ENCODE measurements at places on chromosomes 4 and X.
A peak's percentile ranks its signal among the peaks of the same experiment; 100 is the strongest.

DNA sequence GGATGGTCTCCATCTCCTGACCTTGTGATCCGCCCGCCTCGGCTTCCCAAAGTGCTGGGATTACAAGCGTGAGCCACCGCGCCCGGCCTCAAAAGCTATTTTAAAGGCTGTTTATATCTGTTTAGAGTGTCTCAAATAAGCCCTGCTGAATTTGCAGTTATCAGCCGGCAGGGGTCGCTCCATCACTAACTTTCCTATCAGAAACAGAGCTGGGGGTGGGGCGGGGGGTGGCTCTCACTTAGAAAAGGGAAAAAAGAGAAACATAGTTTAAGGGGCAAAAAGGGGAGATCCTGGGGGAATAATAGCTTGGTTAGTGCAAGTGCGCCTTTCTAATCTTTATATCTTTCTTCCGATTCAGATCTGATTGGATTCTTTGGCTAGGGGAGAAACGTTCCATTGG, 450.7 kb downstream of the UBE2NL start:
- no peaks in the 10 kb centered on the region for H3K4me1 ChIP-seq
- no peak overlapping the region for H3K27ac ChIP-seq
- H3K4me3 ChIP-seq: no peak overlapping the region
- H3K27me3 ChIP-seq: no peaks in the 10 kb centered on the region
- H3K36me3 ChIP-seq: no peaks in the 10 kb centered on the region

DNA sequence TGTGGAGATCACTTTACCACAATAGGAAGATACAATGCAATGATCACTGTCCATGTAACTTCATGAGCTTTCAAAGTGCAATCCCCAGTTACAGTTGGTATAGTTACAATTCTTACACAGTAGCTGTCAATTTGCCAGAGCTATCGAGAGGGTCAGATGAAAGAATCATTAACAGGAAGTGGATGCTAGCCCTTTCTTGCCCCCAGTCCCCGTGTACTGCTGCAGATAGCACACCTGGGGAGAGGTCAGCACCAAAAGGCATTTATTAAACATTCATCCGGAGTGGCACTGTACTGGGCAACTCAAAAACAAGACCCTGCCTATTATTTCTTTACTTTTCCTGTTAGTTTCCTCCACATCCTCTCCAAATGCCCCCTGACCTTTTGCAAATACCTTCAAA, 47.7 kb downstream of the SOD3 start:
- no peaks in the 10 kb centered on the region for H3K27me3 ChIP-seq
- H3K36me3 ChIP-seq: no peaks in the 10 kb centered on the region
- H3K4me1 ChIP-seq: no peaks in the 10 kb centered on the region
- no peak overlapping the region for H3K4me3 ChIP-seq

- H3K27me3 ChIP-seq: no peaks in the 10 kb centered on the region
- H3K36me3 ChIP-seq: peaks cover 4% of the 10 kb centered on the region
- no peak overlapping the region for H3K4me3 ChIP-seq
- DNase-seq: no peak
These were observed 131.3 kb downstream of the ARHGAP10 start for GRCh38 chr4:147863111-147863747.

DNA sequence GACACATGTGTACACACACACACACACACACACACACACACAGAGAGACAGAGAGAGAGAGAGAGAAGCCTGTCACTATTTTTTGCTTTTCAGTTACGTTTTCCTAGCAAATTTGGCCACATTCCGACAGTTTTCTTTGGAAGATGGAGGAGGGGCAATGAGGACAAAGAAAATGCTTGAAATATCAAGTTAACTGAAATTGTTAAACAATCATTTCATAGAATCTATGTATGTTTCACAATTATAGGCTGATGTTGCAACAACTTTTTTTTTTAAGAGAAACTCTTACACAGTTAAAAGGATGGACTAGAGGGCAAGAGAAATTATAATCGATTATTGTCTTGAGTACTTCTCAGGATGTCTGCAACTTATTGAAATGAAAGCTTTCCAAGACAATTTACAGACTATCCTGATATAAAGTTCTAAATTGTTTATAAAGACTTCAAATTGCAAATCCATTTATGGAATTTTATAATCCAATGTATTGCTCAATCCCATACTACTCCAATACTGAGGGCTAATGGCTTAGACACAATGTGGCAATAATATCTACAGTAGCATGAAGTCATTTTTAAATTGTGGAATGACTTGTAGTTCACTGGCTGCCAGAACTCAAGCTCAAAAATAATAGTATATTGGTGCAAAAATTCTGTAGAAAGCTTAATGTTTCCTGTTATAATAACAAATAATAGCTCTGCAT, 647.0 kb upstream of the PCDH7 start:
- H3K4me3 ChIP-seq: no peak overlapping the region
- H3K4me1 ChIP-seq: no peaks in the 10 kb centered on the region
- H3K27ac ChIP-seq: no peak overlapping the region

GRCh38 chr4:155703486-155704247, 37.0 kb downstream of the GUCY1A1 start:
- H3K4me3 ChIP-seq: no peak overlapping the region
- no peaks in the 10 kb centered on the region for H3K27me3 ChIP-seq
- H3K4me1 ChIP-seq: no peaks in the 10 kb centered on the region
- H3K27ac ChIP-seq: no peak overlapping the region
- no peaks in the 10 kb centered on the region for H3K36me3 ChIP-seq
- DNase-seq: no peak

- H3K27me3 ChIP-seq: no peaks in the 10 kb centered on the region
- no peak overlapping the region for H3K27ac ChIP-seq
- H3K36me3 ChIP-seq: peaks cover 7% of the 10 kb centered on the region
These were observed 234.7 kb downstream of the OR13H1 start for GRCh38 chrX:131778269-131779218.

- H3K4me3 ChIP-seq: no peak overlapping the region
- H3K27me3 ChIP-seq: no peaks in the 10 kb centered on the region
- no peaks in the 10 kb centered on the region for H3K36me3 ChIP-seq
- no peaks in the 10 kb centered on the region for H3K4me1 ChIP-seq
These were observed 155.3 kb downstream of the SNCA start for GRCh38 chr4:89681671-89682070.

- H3K27me3 ChIP-seq: no peaks in the 10 kb centered on the region
- H3K27ac ChIP-seq: no peak overlapping the region
- H3K36me3 ChIP-seq: no peaks in the 10 kb centered on the region
- no peaks in the 10 kb centered on the region for H3K4me1 ChIP-seq
- no peak for DNase-seq
These were observed 35.0 kb upstream of the APLN start for GRCh38 chrX:129689796-129690195.

- H3K4me1 ChIP-seq: no peaks in the 10 kb centered on the region
- no peak overlapping the region for H3K27ac ChIP-seq
- H3K36me3 ChIP-seq: no peaks in the 10 kb centered on the region
- no peak for DNase-seq
- H3K27me3 ChIP-seq: no peaks in the 10 kb centered on the region
These were observed 64.5 kb downstream of the IQCM start for GRCh38 chr4:149751174-149751573.

GRCh38 chr4:76952071-76952470, 2.5 kb downstream of the SEPTIN11 start:
- peaks cover 24% of the 10 kb centered on the region for H3K4me1 ChIP-seq
- no peak for DNase-seq
- peaks cover 3% of the 10 kb centered on the region for H3K27me3 ChIP-seq
- no peak overlapping the region for H3K4me3 ChIP-seq

DNA sequence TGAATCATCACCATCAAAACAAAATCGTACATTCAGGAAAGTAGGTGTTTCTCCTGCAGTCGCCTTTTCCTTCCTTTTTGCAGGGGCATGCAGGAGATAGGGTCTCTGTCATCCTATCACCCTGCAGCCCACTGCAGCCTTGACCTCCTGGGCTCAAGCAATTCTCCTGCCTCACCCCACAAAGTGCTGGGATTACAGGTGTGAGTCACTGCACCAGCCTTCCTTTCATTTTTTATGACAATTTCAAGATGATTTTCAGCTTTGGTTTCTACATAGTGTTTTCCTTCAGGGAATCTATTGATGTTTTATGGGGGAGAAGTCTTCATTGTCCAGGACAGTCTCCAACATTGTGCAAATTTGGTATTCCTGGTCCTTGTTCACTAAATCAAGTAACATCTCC, 71.7 kb downstream of the USP38 start:
- H3K27ac ChIP-seq: no peak overlapping the region
- no peaks in the 10 kb centered on the region for H3K36me3 ChIP-seq
- H3K4me1 ChIP-seq: no peaks in the 10 kb centered on the region
- DNase-seq: no peak
- H3K27me3 ChIP-seq: no peaks in the 10 kb centered on the region
- H3K4me3 ChIP-seq: no peak overlapping the region

DNA sequence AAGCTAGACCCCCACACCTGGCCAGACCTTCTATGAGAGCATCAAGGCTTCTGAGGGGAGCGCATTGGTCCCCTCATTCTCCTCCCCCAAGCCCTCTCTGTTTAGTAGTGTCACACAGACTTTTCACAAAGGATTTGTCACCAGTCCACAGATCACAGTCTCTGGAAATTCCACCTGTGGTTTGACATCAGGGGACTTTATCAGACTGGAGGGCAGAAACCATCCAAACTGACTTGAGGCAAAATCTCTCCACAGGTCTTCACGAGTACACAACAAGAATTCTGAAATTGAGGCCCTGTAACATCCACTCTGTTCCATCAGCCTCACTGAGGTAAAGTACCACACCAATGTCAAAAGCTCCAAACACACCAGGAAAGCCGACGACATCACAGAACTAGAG, 112.5 kb downstream of the SH3KBP1 start:
- no peaks in the 10 kb centered on the region for H3K36me3 ChIP-seq
- no peak for DNase-seq

GRCh38 chr4:38582445-38582844, 81.6 kb upstream of the KLF3 start:
- no peak overlapping the region for H3K4me3 ChIP-seq
- no peaks in the 10 kb centered on the region for H3K27me3 ChIP-seq
- H3K27ac ChIP-seq: peak overlapping the region; percentile 67
- no peak for DNase-seq
- H3K36me3 ChIP-seq: no peaks in the 10 kb centered on the region

- H3K4me3 ChIP-seq: no peak overlapping the region
- no peaks in the 10 kb centered on the region for H3K4me1 ChIP-seq
- H3K36me3 ChIP-seq: no peaks in the 10 kb centered on the region
- DNase-seq: peak; percentile 38
These were observed 1.2 kb upstream of the CD40LG start for GRCh38 chrX:136646602-136647239.

GRCh38 chrX:77114501-77114900, 332.7 kb upstream of the FGF16 start:
- H3K4me3 ChIP-seq: no peak overlapping the region
- no peak overlapping the region for H3K27ac ChIP-seq
- H3K27me3 ChIP-seq: no peaks in the 10 kb centered on the region
- DNase-seq: no peak
- no peaks in the 10 kb centered on the region for H3K4me1 ChIP-seq

- H3K4me3 ChIP-seq: no peak overlapping the region
- no peaks in the 10 kb centered on the region for H3K4me1 ChIP-seq
- H3K27me3 ChIP-seq: no peaks in the 10 kb centered on the region
- H3K36me3 ChIP-seq: peaks cover 62% of the 10 kb centered on the region
- DNase-seq: no peak
These were observed 72.4 kb upstream of the MSANTD1 start for GRCh38 chr4:3176367-3177229.

Measured in thymus (tissue), 14 donors.